Fibroblast of the aortic adventitia (primary cell): ENCODE measurements at places on chromosomes 5 and 9.

DNA sequence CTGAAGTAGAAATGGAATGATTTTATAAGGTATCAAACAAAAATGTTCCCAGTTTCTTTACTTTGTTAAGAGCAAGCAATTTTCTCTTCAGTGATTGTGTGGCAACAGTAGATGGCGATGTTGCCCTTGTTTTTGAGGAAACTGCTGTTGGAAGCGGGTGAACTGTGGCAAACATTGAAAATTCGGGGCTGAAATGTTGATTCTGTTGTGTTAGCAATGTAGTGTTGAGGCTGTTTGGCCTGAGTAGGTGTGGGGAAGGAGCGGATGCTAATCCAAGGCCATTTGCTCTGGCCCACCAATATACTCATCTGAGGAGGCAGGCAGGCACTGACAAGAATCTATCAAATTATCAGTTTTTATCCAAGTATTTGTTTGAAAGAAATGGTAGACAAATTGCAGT lies 129.8 kb downstream of the SLC12A2 start:
- DNase-seq: peak; percentile 88

DNA sequence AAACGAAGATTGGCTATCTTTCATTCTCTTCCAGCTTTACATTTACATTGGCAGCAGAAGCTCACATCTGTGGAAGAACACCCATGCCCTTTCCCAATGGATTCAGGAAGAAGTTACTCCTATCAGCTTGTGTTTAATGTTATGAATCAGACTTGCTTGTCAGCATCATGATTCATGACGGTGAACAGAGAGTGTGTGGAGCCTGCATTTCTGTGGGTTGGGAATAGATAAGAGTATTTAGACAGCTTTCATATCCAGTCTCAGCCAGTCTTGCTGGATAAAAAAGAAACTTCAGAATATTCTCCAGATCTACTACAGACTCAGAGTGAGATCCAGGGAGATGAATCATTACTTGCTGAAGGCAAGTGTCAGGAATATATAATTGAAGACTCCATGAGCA lies 812.9 kb upstream of the ZNF608 start:
- peak; percentile 99 for DNase-seq

DNA sequence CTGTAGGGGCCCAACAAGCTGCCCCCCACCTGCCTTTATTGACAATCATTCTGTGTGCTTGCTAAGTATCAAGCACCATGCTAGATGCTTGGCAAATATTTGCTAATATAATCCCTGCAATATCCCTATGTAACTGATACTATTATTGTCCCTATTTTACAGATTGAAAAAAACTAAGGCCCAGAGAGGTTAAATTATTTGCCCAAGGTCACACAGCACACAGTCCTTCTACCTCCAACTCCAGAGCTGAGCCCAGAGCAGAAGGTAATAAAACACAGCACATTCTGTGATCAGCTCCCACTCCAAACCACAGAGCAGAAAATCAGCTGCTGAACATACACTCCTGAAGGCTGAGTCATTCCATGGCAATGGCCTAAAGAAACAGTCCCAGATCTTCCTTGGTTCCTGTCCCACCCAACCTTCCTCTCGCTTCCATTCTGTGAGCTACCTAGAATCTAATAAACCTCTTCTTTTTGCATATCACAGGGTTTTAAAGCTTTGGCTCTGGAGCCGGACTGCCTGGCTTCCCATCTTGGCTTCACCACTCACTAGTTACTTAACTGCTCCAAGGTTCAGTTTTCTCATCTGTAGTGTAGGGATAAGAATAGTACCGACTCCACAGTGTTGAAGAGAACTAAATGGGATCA lies 66.7 kb upstream of the ADRA1B start:
- DNase-seq: peak; percentile 79

- DNase-seq: no peak
Observed at GRCh38 chr5:147621016-147621415, 111.1 kb upstream of the DPYSL3 start.

GRCh38 chr9:91158286-91158685 lies 203.4 kb downstream of the AUH start:
- DNase-seq: no peak

- DNase-seq: peak; percentile 43
Observed at GRCh38 chr5:60538955-60539866, 160.8 kb downstream of the DEPDC1B start.

DNA sequence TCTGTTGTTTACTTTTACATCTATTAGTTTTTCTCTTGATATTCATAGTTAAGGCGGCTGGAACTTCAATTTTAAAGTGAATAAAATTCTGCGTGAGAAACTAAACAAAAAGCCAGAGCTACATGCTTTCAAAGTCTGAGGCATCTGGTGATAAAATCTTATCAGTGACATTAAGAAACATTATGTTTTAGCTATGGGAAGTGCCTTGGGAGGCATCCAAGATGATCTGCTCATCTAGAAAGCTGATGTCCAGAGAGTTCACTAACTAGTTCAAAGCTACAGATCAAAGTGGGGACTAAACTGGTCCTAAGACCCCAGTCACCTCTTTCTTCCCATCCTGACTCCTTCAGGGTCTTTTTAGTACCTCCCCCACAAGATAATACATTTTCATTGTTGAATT lies 37.2 kb downstream of the MRPS27 start:
- peak; percentile 86 for DNase-seq

DNA sequence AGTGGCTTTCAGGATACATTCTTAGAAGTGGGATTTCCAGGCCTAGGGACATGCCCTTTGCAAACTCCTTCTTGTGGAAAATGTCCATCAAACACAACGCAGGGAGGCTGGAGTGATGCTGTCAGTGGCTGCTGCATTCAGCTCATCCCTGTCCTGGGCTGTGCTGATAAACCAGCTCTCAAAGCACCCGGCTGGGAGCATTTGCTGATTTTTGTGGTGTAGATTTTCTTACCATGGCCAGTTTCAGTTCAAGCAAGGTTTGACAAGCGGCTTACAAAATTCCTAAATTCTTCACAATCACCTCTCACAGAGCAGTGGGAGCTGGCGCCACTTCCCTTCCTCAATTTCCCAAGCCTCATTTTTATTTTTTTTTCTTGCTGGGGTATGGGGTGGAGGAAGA lies 28.2 kb downstream of the FAM163B start:
- DNase-seq: no peak

DNA sequence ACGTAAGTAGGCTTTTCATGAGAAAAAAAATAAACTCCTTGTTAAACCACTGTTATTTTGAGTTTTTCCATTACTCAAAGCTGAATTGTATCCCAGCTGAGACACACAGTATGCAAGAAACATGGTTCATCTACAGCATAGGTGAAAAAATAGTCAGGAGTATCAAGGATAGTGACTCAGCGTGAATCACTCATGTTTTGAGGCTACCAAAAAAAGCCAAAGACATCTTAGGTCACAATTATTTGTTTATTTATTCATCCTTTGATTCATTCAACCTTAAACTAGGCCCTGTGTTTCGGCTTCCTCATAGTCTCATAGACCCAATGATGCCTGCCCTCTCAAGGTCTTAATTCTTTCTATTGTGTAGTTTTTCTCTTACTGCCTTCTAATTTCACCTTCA lies 32.9 kb upstream of the STX17 start:
- peak; percentile 33 for DNase-seq

DNA sequence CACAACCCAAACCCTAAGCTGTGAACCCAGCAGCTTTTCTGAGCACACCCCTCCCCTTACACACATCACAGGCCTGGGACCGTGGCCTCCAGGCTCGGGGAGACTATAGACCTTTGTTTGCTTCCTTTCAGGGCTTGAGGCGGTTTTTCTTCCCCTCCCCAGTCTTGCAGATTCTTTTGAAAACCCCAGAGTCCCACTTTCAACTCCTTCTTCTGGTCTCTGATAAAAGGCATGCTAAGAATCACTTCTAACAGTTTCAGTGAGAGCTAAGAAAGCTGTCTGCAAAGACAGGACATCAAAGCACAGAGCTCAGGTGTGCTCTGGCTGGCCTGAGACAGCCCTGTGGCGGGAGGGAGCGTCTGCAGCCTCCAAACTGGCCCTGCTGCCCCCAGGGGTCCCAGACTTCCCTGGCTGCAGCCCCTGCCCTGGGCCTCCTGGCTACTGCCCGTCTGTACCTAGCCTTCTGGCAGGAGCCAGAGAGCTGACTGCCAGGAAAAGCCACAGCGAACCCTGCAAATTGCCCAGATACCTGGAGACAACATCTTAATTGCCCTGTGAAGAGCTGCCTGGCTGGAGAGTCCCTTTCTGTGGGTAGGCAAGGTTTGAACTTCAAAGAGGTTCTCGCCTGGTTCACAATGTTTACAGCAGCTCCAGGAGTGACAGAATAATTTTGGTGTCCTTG lies 138.9 kb downstream of the GADD45G start:
- no peak for DNase-seq
